ENCODE measurements at places on chromosomes 2 and 18. TPM values are rescaled to one million over a fixed set of nuclear protein-coding genes. Genes with fewer than 3 reads are reported as not detected.

DNA sequence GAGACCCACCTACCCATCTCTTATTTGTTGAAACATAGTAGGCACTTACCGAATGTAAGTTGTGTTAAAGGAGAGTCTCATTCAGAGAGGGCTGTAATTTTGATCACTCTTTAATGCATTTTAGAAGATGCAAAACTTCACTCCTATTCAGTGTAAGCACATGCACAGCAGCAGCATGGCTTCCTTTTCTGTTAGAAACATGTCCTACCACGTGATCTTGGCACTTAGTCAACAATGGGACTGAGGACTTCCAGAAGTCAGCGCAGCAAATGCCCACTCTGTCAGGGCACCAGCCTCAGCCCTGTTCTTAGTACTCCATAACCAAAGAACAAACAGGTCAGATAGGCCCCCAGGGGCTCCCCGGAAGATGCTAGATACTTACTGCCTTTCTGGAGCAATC, 456.5 kb downstream of the METTL4 start:
- no peak overlapping the region for H3K27ac ChIP-seq
- no peaks in the 10 kb centered on the region for H3K4me1 ChIP-seq
- no peaks in the 10 kb centered on the region for H3K27me3 ChIP-seq
- no peak for DNase-seq

- no peak overlapping the region for H3K27ac ChIP-seq
- H3K4me3 ChIP-seq = no peak overlapping the region
- no peaks in the 10 kb centered on the region for H3K27me3 ChIP-seq
Observed at GRCh38 chr18:49968644-49969309, 155.4 kb upstream of the ACAA2 start.

- no peaks in the 10 kb centered on the region for H3K4me1 ChIP-seq
- H3K27ac ChIP-seq = no peak overlapping the region
- no peak for DNase-seq
- no peaks in the 10 kb centered on the region for H3K27me3 ChIP-seq
- H3K4me3 ChIP-seq = no peak overlapping the region
- no peaks in the 10 kb centered on the region for H3K36me3 ChIP-seq
Observed at GRCh38 chr2:190271783-190272456, 47.7 kb downstream of the HIBCH start.

DNA sequence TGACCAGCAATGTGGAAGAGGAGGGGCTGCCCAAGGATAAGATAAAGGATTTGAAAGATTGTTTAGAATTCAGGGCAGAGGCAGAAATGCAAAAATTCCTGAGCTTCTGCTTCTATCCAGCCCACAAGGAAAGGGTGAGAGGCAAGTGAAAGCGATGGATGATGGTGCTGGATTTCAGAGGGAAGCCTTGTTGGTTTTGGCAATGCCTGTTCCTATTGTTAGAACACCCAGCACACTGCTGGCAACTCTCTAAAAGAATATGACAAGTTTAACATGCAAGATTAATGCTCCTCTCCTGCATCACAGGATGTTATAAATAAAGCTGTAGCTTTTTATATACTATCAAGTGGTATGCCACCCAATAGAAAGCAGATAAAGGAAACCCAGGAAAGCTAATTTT, 92.6 kb downstream of the ZNF385B start:
- no peaks in the 10 kb centered on the region for H3K4me1 ChIP-seq
- H3K27ac ChIP-seq = no peak overlapping the region
- H3K4me3 ChIP-seq = no peak overlapping the region
- H3K36me3 ChIP-seq = no peaks in the 10 kb centered on the region
- H3K27me3 ChIP-seq = no peaks in the 10 kb centered on the region
- no peak for DNase-seq

DNA sequence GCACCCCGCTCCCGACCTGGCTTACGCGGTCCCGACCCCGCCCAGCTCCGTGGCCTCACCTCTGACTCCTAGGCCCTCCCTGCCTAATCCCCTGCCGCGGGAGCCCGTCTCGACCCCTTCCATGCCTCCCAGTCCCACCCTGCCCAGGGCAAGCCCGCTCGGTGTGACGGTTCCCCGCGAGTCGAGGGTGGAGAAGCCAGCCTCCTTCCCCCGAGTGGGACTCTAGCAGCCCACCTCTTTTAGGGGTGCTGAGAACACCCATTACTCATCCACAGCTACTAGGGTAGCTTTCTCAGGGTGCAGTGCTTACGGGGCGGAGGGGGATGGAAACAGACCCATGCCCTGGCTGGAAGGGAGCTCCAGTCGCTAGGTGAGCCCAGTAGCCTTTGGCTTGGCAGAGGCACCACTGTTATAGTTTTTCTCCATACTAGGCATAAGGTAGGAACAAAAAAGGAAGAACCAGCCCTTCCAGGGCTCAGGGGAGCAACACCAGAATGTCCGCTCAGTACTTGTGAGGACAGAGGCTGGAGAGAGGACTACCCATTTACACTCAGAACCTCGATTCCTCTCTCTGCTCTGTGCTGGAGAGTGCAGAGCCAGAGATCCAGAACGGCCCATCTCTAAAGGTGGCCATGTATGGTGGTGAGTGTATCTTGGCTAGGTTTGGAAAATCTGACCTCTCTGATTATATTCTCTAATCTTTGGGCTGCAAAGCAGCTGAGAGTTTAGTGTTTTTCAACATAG, 606 bp downstream of the AGBL5 start:
- H3K27ac ChIP-seq = peak overlapping the region; percentile 74
- no peaks in the 10 kb centered on the region for H3K27me3 ChIP-seq
- no peaks in the 10 kb centered on the region for H3K36me3 ChIP-seq
- DNase-seq = peak; percentile 55

GRCh38 chr18:54734059-54734458, 94.2 kb upstream of the RAB27B start:
- H3K27ac ChIP-seq = no peak overlapping the region
- H3K4me3 ChIP-seq = no peak overlapping the region
- no peaks in the 10 kb centered on the region for H3K4me1 ChIP-seq

DNA sequence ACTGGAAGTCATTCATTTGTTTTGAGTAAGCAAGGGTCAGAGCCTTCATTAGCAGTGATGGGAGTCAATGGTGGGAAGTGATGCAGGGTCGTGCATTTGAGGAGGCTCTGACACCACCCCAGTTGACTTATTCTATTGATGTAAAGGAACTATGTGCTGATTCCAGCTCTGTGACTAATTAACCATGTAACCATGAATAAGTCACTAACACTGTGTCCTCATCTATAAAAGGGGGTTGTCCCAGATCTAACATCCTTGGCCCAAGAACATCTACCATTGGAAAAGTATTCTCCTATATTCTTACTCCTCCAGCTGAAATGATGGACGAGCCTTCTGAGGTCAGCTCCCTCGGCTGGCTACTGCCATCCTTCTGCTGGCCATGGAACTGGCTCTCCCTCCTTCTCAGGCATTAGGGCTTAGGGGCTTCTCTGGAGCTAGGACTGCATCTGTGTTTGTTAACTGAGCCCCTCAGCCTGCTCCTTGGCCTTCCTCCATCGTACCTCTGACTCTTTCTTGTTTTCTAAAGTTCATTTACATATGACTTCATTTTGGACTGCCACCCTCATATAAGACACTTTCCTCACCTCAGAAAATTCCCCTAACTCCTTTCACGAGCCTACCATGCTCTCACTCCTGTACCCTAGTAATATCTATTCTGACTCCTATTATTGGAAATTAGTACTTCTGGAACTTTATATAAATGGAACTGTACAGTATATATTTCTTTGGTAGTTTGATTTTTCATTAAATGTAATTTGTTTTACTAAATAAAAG, 115.5 kb downstream of the KCTD1 start:
- DNase-seq = no peak
- H3K36me3 ChIP-seq = no peaks in the 10 kb centered on the region
- H3K4me3 ChIP-seq = no peak overlapping the region
- no peak overlapping the region for H3K27ac ChIP-seq
- H3K4me1 ChIP-seq = no peaks in the 10 kb centered on the region
- no peaks in the 10 kb centered on the region for H3K27me3 ChIP-seq

DNA sequence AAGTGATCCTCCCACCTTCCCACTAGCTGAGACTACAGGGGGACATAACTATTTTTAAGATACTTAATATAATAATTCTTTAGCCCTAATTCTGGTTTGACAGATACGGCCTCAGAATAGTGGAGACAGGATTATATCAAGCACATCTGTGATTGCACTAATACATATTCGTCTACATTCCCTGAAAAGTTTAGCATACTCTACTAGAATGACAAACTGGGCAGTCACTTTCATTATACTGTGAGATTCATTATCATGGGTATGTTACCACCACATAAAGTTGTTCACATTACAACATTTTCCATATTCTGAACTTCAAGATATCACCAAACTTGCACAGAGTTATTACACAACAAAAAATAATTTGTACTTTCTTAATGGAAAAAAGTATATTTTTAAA, 11.0 kb downstream of the FAM210A start:
- H3K4me3 ChIP-seq = no peak overlapping the region
- H3K36me3 ChIP-seq = no peaks in the 10 kb centered on the region
- H3K4me1 ChIP-seq = peaks cover 2% of the 10 kb centered on the region
- H3K27me3 ChIP-seq = no peaks in the 10 kb centered on the region
- DNase-seq = no peak

- H3K36me3 ChIP-seq = no peaks in the 10 kb centered on the region
- no peak overlapping the region for H3K27ac ChIP-seq
- no peak overlapping the region for H3K4me3 ChIP-seq
- DNase-seq = no peak
Observed at GRCh38 chr2:110097506-110098220, 18.0 kb downstream of the MALL start.

DNA sequence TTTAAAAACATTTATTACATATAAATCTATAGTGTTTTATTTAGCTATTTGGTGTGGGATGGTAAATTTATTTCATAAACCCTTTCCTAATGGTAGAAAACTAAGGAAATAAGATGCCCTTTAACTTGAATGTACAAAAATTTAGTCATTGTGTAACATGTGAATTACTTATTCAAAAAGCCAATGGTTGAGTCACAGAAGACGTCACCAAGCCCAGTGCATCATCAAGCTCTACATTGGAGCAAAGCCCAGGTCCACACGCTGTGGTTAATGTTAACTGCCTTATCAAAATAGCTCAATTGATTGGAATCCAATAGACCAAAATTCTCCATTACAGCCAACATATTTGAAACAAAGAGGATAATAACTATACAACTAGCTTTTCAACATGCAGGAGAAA, 145.5 kb upstream of the LYPD1 start:
- no peak overlapping the region for H3K27ac ChIP-seq
- DNase-seq = no peak
- H3K27me3 ChIP-seq = no peaks in the 10 kb centered on the region
- no peaks in the 10 kb centered on the region for H3K4me1 ChIP-seq

DNA sequence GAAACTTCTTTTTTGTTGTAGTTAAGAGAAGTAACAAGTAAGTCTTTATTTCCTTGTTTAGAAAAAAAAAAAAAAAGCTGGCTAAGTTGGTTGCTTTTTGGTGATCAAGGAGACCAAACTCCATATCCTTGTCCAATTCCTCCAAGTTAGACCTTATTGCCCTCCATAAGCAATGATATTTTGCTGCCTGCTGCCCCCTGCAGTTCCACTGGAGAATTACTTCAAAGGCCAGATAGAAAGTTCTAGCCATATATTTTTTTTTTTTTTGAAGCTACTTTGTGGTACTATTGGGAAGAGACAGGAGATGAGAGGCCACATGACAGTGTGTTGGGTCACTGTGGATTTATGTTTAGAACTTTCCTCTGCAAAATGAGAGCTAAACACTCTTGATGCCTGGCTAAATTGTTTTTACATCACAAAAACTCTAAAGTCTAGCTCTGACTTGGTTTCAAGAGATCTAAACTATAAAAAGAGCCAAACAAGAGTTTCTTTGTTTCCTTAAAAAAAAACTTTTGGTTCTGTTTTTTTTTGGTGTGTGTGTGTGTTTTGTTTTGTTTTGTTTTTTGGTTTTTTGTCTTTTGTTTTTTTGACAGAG, 80.7 kb upstream of the RASGRP3 start:
- H3K36me3 ChIP-seq = no peaks in the 10 kb centered on the region
- H3K4me1 ChIP-seq = no peaks in the 10 kb centered on the region
- H3K27me3 ChIP-seq = no peaks in the 10 kb centered on the region
- peak; percentile 23 for DNase-seq
- no peak overlapping the region for H3K4me3 ChIP-seq

DNA sequence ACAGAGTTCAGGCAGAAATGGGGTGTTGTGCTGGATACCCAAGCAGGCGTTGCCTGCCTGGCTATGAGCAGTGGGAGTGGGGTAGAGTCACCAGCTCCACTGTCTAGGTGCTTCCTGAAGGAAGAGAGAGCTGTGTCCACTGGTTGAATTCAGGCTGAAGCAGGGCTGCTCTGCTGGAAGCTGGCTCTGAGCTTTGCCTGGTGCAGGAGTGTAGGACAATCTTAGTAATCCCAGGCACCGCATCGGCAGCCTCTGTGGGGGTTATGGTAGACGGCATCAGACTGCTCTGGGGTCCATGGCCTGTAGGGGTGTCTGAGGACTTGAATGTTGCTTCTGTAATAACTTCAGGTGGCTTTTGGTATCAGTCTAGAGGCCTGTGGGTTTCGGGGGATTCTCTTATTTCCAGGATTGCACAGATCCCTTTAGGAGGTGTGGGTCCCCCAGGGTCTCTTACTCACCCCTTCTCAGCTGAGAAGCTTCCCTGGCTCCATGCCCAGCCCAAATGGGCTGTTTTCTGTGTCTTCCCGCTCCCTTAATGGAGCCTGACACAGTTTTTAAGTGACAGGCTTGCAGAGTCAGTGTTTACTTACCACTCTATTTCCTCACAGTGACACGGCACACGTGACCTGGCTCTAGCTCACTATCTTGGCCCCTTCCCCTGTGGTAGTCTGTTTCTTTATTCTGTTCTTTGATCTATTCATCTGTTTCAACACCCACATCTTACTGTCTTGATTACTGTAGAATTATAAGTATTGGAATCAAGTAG, 644.3 kb downstream of the CBLN2 start:
- H3K27ac ChIP-seq = no peak overlapping the region
- H3K36me3 ChIP-seq = no peaks in the 10 kb centered on the region
- no peak for DNase-seq
- no peak overlapping the region for H3K4me3 ChIP-seq

- no peak overlapping the region for H3K27ac ChIP-seq
- no peaks in the 10 kb centered on the region for H3K36me3 ChIP-seq
- no peak for DNase-seq
- H3K4me3 ChIP-seq = no peak overlapping the region
- H3K4me1 ChIP-seq = no peaks in the 10 kb centered on the region
- no peaks in the 10 kb centered on the region for H3K27me3 ChIP-seq
Observed at GRCh38 chr18:11050966-11051365, 98.4 kb downstream of the PIEZO2 start.

DNA sequence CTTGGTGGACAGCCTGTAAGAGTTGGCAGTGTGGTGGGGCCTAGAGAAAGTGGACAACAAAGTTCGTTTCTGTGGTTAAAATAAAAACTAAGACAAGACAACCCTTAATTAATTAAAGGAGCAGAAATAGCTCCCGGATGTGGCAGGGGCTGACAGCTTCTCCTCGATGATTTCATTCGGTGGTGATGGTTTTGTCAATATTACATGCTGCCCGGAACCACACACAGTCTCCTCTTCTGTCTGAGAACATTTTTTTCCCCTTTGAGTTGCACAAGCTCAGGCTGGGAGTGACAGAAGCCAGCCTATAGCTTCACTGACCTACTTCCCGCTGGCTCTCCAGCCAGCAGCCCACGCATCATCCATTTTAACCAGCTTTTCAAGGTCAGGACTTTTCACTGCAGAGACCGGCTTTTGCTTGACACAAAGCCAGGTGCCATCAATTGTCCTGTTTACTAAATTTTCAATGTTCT, 378.8 kb downstream of the SLC4A3 start:
- DNase-seq = peak; percentile 47
- H3K4me1 ChIP-seq = peaks cover 20% of the 10 kb centered on the region
- no peaks in the 10 kb centered on the region for H3K36me3 ChIP-seq
- H3K27ac ChIP-seq = no peak overlapping the region
- H3K4me3 ChIP-seq = no peak overlapping the region

The KCNS3 gene
- 1.0 TPM for total RNA-seq

The KDM3A gene
- 43.6 TPM for total RNA-seq

The EN1 gene
- total RNA-seq = not detected

The TTN gene
- 2.2 TPM for total RNA-seq

The PAX3 gene
- total RNA-seq = not detected

Data from ovary (tissue), 10 donors.